ENCODE measurements at places on chromosomes 3 and 15.

DNA sequence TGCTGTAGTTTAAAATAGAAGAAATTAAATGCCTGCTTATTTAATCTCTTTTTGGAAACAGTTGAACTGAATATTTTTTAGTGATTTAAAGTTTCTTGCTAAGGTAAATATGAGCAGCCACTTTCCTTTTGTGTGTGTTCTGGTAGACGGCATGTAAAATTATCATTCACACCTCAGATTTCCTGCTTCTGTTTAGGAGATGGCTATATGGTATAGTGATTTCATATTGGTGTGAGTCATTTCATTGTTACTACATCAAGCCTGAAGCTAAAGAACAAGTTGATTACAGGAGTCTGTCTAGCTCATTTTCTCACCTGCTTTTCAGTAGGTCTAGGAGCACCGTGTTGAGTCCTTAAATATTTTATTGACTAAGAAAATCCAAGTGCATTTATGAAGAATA, 2.2 kb downstream of the LRCH3 start:
- no peak for DNase-seq

GRCh38 chr3:27085829-27086730, 283.1 kb downstream of the NEK10 start:
- no peak for DNase-seq

- no peak for DNase-seq
Observed at GRCh38 chr15:68081869-68082505, 27.9 kb downstream of the PIAS1 start.

DNA sequence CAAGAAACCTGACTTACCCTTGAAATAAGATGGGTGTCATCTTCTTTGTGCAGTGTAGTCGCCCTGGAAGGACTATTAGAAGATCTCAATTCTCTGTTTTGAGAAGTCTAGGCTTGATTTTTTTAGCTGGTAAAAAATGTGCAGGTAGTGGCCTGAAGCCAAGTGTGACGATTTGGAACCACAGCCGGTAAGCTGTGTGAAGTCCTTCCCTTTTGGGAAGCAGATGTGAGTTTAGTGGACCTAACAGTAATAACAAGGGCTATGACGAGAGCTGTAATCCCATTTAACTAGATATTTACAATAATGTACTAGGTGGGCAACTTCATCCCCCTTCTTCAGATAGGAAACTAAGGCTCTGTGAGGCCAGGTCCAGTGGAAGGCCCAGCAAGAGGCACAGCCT, 81.7 kb upstream of the MYZAP start:
- DNase-seq: no peak

- peak; percentile 72 for DNase-seq
Observed at GRCh38 chr15:80567721-80568157, 127.4 kb upstream of the ABHD17C start.

DNA sequence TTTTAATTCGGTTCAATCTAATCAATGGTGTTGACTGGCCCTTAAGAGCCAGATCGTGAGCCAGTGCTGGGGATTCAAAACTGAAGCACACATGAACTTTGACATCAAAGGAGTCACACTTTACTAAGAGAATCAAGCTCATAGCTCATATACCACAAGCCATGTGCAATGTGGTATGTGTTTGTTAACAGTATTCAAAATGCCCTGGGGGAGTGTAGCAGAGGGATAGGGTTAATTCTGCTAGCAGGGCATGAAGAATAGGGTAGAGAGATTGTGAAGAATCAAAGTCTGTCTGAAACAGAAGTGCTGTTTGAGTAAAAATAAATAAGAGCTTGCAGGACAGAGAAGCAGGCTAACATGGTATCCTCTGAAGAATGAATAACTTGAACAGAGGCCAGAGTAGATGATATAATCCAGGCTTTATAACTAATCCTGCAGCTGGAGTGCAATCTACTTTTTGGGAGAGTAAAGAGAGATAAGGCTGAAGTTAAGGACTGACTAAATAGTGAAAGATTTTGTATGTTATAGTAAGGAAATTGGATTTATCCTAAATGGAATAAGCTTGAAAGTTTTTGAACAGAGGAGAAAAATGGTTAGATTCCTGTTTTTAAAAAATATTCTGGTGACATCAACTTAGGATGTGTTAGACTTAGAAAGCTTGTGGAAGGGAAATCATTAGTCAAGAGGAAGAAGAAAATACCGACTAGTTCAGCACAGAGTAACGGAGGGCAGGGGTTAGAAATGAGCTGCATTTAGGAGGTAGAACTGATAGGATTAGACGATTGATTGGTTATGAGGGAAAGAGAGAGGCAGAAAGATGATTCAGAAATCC, 292.0 kb downstream of the NFKBIZ start:
- DNase-seq: no peak

Data from HCT116 (cell line).